GM23248 (cell line): ENCODE measurements at places on chromosomes 7 and 10. TPM values are rescaled to one million over a fixed set of nuclear protein-coding genes. Genes with fewer than 3 reads are reported as not detected.

GRCh38 chr10:35369049-35369611, 32.8 kb downstream of the CCNY start:
- H3K27me3 ChIP-seq = no peaks in the 10 kb centered on the region
- no peak overlapping the region for H3K4me3 ChIP-seq
- H3K4me1 ChIP-seq = peaks cover 23% of the 10 kb centered on the region
- H3K27ac ChIP-seq = 0 out of 2 replicates have a peak overlapping the region, but pooled peaks have one; percentile 0
- no peaks in the 10 kb centered on the region for H3K36me3 ChIP-seq

GRCh38 chr10:70536196-70536861, 57.8 kb downstream of the PALD1 start:
- H3K27ac ChIP-seq = no peak overlapping the region
- DNase-seq = no peak
- H3K27me3 ChIP-seq = peaks cover 8% of the 10 kb centered on the region; the same call in 1 of the 2 replicates
- H3K4me1 ChIP-seq = no peaks in the 10 kb centered on the region

DNA sequence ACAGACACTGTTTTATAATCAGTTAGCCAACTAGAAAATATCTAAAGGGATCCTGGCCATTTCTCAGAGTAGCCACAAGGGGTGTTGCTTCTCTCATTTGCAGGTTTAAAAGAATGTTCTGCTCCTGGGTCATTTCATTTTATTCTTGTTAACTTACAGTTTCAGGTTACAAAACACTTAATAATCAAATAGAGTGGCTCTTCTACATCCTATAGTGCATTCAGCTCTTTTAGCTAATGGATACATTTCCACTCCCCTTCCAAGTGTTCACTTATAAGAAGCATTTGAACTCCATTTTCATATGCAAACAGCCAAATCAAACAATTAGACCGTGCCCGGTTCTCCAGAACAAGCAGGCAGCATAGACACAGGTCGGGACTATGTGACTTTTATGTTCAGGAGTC, 117.5 kb downstream of the TRIL start:
- no peak overlapping the region for H3K4me3 ChIP-seq
- peak; percentile 53 for DNase-seq

GRCh38 chr10:24346877-24347519, 138.1 kb downstream of the KIAA1217 start:
- DNase-seq = no peak
- no peaks in the 10 kb centered on the region for H3K36me3 ChIP-seq
- H3K27me3 ChIP-seq = no peaks in the 10 kb centered on the region
- H3K4me3 ChIP-seq = no peak overlapping the region

DNA sequence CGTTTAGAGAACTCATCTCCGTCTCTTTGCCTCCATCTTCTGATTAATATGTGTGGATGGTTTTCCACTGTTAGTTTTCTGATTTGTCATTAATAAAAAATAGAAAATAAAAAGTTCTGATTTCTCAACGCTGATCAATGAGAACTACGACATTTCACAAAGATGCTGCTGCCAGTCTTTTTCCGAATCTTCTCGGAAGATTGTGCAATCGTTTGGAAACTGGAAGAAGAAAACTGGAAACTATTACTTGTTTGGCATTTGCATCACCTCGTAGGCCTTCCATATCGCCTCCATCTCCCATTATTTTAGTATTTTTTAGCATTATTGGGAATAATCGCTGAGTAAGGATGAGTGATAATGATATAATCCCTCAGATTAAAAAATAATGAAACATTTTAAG, 123.2 kb upstream of the KLF6 start:
- H3K4me3 ChIP-seq = no peak overlapping the region
- no peaks in the 10 kb centered on the region for H3K27me3 ChIP-seq
- peaks cover 24% of the 10 kb centered on the region for H3K4me1 ChIP-seq
- peak; percentile 46 for DNase-seq
- H3K36me3 ChIP-seq = no peaks in the 10 kb centered on the region

- H3K27me3 ChIP-seq = no peaks in the 10 kb centered on the region
- H3K36me3 ChIP-seq = no peaks in the 10 kb centered on the region
- peaks cover 14% of the 10 kb centered on the region; the same call in 1 of the 2 replicates for H3K4me1 ChIP-seq
Observed at GRCh38 chr10:102394801-102395399, 605 bp upstream of the NFKB2 start.

DNA sequence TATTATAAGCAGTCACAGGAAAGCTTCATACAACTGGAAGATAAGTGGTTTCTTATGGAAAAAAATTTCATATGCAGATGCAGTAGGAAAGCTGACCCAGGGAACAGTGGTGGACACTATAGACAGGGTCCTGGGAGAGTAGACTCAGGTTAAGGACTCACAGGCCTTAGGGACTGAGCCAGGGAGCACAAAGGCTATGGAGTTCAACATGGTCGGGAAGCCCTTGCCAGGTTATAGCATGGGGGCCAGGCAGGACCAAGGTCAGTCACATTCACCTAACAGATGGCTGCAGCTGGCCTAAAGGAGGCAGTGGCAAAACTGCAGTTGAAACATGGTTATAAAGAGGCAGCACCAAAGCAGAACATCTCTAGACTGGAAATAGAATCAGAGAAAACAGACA, 54.9 kb upstream of the UNC5B start:
- H3K27me3 ChIP-seq = peaks cover 18% of the 10 kb centered on the region; the same call in 1 of the 2 replicates
- no peak for DNase-seq
- H3K27ac ChIP-seq = no peak overlapping the region
- no peak overlapping the region for H3K4me3 ChIP-seq

DNA sequence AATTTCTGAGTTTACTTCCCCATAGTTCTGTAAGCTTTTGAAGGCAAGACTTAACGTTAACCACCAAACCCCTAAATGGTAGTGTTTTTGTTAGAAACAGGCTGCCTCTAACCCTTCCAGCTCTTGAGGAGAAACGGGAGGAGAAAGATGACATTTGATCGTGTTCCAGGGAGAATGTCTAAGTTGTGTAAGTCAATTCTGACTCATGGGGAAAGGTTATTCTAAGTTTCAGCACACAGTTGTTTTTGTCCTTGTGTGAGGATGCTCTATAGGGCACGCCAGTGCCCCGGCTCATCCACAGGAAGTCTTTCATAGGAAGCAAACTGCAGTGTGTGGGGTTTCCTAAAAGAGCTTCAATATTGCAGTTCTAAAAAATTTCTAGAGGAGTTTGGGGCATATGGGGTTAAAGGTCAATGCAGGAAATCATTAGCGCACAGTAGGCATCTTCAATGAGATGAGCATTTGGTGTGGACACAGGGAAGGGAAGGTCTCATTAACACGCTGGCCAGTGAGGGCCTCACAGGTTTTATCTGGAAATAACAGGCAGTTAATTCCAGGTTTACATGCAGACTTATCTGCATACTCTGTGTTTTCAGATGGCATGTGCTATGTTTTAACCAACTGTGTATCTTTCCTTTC, 638.2 kb upstream of the IGFBP3 start:
- H3K27ac ChIP-seq = peak overlapping the region; percentile 85
- peaks cover 37% of the 10 kb centered on the region for H3K4me1 ChIP-seq
- H3K4me3 ChIP-seq = 0 out of 2 replicates have a peak overlapping the region, but pooled peaks have one; percentile 13
- H3K27me3 ChIP-seq = no peaks in the 10 kb centered on the region

FAM13C gene
- total RNA-seq = 0.51 and 0.54 TPM in 2 replicates

PRTFDC1 gene
- total RNA-seq = 11.4 and 22.0 TPM in 2 replicates

SHH gene
- total RNA-seq = not detected in 2 replicates

LRRC4 gene
- 0.32 and 0.51 TPM in 2 replicates for total RNA-seq

MMRN2 gene
- total RNA-seq = 4.5 and 7.3 TPM in 2 replicates
